Fibroblast of the aortic adventitia (primary cell): ENCODE measurements at places on chromosomes 12 and 14. TPM values are rescaled to one million over a fixed set of nuclear protein-coding genes. Genes with fewer than 3 reads are reported as not detected.
A peak's percentile ranks its signal among the peaks of the same experiment; 100 is the strongest.

Gene KCNA5
- not detected in 2 replicates for total RNA-seq

Gene KRT85
- total RNA-seq = not detected in 2 replicates

GRCh38 chr12:779745-780734 lies 27.7 kb downstream of the WNK1 start:
- peak; percentile 67 for DNase-seq

GRCh38 chr12:62900686-62901272 lies 34.2 kb downstream of the PPM1H start:
- DNase-seq = peak; percentile 5

GRCh38 chr12:1837541-1838204 lies 17.3 kb downstream of the LRTM2 start:
- no peak for DNase-seq
